Fibroblast of skin of right biceps (primary cell): ENCODE measurements at places on chromosomes 4 and X.
A peak's percentile ranks its signal among the peaks of the same experiment; 100 is the strongest.

DNA sequence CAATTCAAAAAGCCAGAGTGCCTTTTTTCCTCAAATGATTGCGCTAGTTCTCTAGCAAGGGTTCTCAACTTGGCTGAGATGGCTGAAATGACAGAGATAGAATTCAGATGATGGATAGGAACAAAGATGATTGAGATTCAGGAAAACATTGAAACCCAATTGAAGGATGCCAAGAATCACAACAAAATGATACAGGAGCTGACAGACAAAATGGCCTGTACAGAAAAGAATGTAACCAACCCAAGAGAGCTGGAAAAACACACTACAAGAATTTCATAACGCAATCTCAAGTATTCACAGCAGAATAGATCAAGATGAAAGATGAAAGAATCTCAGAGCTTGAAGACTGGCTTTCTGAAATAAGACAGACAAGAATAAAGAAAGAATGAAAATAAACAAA, 51.7 kb upstream of the MMAA start:
- peak; percentile 36 for DNase-seq

GRCh38 chr4:55947254-55947882, 1.4 kb upstream of the CEP135 start:
- peak; percentile 68 for DNase-seq

GRCh38 chrX:106168107-106168506, at the start of gene PWWP3B:
Gene PWWP3B (plus strand): TSS chrX:106168305. CDS start chrX:106205433, 37,128 bp downstream.
- DNase-seq = peak; percentile 3

DNA sequence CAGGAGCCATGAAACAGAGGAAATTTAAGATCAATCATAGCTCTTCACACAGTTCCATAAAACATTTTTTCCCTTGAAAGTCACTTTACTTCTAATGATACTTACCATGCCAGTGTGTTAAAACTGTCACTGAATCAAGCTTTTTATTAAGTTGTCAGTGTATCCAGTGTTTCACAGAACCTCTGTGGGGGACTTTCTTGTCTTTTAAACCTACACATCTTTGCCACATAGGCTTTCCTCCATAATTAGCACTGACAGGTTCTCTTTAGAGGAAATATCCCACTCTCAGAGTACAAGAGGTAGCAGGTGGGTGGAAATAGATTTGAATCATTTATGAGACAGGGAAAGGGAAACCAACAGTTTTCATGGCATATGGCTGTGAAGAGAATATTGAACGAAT, 25.8 kb upstream of the DYNLT3 start:
- no peak for DNase-seq

GRCh38 chrX:31251336-31251735, 179.5 kb upstream of the FTHL17 start:
- DNase-seq = peak; percentile 4

DNA sequence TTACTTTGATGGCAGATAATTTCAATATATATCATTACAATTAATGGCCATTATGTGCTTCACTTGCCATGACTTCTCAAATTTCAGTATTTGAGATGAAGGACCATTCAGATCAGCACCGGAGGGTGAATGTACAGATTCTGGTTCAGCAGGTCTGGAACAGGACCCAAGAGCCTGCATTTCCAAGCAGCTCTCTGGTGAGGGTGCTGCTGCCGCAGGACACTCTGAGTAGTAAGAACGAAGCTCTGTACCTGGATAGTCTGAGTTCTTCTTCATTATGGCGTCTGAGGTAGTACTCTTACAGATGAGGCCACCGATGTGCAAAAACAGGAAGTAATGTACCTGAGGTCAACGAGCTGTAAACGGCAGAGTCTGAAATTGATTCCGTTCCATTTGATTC, 228.2 kb downstream of the FBXW7 start:
- DNase-seq = no peak

GRCh38 chr4:102157984-102158383, 187.3 kb downstream of the SLC39A8 start:
- DNase-seq = no peak

GRCh38 chr4:101347557-101348366, 436 bp upstream of the PPP3CA start:
- DNase-seq = peak; percentile 97

- DNase-seq = no peak
Observed at GRCh38 chr4:8332038-8332857, 62.7 kb downstream of the HTRA3 start.

DNA sequence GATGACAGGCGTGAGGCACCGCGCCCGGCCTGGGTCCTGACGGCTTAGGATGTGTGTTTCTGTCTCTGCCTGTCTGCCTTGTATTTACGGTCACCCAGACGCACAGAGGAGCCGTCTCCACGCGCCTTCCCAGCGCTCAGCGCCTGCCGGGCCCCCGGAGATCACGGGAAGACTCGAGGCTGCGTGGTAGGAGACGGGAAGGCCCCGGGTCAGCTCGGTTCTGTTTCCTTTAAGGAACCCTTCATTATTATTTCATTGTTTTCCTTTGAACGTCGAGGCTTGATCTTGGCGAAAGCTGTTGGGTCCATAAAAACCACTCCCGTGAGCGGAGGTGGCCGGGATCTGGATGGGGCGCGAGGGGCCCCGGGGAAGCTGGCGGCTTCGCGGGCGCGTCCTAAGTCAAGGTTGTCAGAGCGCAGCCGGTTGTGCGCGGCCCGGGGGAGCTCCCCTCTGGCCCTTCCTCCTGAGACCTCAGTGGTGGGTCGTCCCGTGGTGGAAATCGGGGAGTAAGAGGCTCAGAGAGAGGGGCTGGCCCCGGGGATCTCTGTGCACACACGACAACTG, 1.3 kb downstream of the SHOX start:
- DNase-seq = no peak

DNA sequence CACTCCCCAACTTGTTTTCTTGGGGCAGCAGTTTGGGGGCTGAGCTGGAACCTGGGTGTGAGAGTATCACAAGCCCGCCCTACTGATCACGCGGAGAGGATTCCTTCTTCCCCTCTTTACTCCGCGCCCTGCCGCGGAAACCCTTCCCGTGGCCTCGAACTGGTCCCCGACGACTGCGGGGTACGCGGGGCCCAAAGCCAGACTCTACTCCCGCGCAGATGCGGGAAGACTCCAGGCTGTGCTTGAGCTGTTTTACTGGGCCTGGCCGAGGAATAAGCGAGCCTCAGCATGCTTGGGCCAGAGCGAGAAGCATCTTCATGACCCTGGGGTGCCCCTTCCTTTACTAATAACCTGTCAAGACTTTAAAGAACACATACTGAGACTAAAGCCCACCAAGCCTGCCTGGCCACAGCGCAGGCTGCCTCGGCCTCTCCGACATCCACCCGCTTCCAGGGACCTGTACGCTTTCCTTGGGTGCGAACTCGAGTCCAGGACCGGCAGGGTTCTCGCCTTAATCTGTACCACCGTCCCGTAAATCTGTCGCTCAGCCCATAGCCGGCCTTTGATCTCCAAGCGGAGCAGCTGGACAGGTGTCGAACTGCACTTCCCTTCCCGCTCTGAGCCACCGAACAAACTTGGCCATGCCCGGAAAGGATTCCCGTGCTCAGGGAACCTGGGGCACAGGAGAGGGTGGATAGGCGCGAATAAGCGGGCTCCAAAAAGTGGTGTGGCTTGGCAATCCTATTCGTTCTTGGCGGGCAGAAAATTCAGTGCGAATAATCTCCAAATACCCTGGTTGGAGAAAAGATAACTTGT, 55.0 kb upstream of the TMEM33 start:
- no peak for DNase-seq

GRCh38 chr4:188107931-188108843, 1.2 kb downstream of the TRIML2 start:
- DNase-seq = peak; percentile 63

GRCh38 chrX:149799938-149800337, 18.2 kb downstream of the MAGEA9 start:
- no peak for DNase-seq

- DNase-seq = peak; percentile 68
Observed at GRCh38 chrX:71871367-71871766, 39.3 kb upstream of the NHSL2 start.

GRCh38 chr4:154485127-154485773, 6.3 kb downstream of the DCHS2 start:
- DNase-seq = no peak

DNA sequence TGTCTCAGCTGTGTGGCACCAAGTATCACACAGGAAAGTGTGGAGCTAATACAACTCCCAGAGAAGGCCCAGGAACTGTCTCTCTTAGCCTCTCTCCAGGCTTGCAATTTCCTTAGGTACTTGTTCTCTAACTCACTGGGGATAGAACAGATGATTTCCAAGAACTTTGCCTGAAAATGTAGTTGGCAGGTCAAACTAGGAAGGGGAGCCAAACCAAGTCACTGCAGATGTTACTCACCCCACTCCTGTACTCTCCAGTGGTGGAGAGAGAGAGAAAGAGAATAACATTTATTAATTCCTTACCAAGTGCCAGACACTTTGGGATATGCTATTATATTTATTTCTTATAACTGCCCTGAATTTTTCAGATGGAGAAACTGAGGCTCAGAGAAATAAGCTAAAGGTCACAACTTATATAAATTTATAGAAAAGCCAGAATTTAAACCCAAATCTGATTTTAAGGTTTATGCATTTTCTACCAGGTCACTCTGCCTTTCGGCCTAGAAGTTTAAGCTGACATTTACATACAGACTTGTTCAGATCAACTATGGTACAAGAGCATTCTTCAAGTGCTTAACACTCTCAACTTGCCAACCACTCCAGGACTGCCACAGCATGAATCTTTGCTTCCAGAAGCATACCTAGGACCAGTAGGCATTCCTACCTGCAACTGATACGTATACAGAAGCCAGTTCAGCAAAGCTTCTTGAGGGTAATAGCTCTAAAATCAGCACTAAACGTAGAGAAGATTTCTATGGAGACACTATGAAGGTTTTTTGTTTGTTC, 248.6 kb upstream of the ETNPPL start:
- no peak for DNase-seq

- DNase-seq = no peak
Observed at GRCh38 chr4:169416997-169417396, 146.2 kb upstream of the SH3RF1 start.

GRCh38 chrX:38036466-38036865, 30.1 kb downstream of the SYTL5 start:
- DNase-seq = no peak

GRCh38 chr4:165716472-165716871, 156.6 kb upstream of the TLL1 start:
- DNase-seq = no peak

DNA sequence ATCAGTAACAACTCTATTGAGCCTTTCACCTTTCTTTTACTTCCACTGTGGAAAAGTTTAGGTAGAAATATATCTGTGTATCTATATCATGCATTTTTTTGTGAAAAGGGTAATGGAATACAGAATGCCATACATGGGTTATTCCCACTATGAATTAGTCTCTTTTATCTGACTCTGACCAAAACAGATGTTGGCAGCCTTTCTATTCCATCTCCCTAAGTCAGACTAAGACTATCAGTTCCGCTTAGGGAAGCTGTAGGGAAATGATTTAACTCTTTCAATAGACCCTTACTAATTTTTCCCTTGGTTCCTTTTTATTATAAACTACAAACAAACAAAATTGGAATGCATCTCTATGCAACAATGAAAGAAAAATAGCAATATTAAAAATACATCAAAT, 92.3 kb upstream of the LEF1 start:
- DNase-seq = no peak

DNA sequence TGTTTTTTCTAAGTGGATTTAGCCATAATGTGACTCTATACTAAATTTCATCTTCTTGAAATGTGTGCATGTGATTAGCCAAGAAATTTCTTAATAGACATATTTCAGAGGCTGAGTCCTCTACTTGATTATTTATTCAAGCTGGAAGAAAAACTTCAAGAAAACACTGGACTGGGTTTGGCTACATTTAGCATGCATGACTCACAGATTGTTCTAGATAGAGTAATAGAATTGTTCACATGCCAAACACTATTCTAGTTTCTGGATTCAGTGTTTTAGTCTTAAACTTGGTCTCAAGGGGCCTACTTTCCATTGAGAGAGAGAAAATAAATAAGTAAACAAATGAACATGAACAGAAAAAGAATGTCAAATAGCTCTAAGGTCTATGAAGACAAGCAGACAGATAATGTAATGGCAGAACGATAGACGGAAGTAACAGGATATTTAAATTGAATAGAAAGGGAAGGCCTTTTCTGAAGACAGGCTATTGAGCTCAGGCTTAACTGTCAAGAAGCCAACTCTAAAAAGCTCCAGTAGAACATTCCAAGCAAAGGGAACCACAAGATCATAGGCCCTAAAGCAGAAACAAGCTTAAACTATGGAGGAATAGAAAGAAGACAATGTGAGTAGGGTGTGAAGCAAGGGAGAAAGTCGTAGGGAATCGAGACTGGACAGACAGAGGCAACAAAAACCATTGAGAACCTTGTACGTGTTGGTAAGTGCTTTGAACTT, 104.6 kb downstream of the TMEM144 start:
- DNase-seq = peak; percentile 97

GRCh38 chr4:112514647-112515197, 1.3 kb downstream of the NEUROG2 start:
- DNase-seq = no peak

GRCh38 chrX:81259714-81260395, 58.0 kb downstream of the SH3BGRL start:
- DNase-seq = peak; percentile 25

DNA sequence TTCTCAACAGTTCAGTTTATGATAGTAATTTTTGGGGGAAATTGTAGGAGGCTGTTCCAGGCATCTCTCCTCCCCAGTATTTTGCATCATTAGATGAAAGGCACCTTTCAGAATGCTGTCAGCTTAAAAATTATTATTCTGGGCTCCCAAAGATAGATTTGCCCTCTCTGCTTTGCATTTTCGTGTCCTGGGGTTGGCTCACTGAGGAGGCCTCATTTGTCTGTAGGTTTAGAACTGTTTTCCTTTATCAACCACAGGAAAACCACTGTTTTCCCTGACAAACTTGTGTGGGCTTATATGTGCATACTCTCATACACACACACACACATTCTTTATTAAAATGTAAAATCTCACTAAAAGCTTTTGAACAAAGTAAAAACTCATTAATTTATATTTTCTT, 197.2 kb upstream of the VCX3A start:
- DNase-seq = no peak

DNA sequence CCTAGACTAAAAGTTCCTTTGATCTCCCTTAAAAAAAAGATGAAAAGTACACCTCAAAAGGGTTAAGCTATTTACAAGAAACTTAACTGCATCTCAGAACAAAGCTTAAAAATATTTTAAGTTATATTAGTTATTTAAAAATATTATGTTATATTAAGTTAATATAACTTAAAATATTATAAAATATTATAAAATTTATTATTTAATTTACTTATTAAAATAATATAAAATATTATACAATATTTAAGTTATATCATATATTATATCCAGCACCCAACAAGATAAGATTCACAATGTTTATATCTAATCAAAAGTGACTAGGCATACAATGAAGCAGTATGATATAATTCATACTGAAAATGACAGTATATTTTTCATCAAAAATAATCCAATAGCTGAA, 296.9 kb downstream of the DCHS2 start:
- DNase-seq = no peak

- DNase-seq = no peak
Observed at GRCh38 chr4:175970724-175971123, 94.9 kb upstream of the WDR17 start.

DNA sequence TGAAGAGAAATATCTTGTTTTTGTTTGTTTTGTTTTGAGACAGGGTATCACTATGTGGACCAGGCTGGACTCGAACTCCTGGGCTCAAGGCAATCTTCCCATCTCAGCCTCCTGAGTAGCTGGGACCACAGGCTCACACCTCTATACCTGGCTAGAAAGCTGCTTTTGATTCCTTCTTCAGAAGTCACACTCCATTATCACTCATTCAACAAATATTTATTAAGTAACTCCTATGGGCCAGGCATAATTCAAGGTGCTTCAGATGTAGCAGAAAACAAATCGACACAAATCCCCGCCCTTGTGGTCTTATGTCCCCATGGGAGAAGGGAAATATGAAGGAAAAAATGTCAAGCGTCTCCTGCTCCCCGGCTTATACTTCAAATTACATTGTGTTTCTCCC, 72.6 kb upstream of the DHX15 start:
- DNase-seq = no peak
